ENCODE measurements at places on chromosomes 6 and 20. TPM values are rescaled to one million over a fixed set of nuclear protein-coding genes. Genes with fewer than 3 reads are reported as not detected.

The SLC12A5 gene
- total RNA-seq: 0.51 TPM

DNA sequence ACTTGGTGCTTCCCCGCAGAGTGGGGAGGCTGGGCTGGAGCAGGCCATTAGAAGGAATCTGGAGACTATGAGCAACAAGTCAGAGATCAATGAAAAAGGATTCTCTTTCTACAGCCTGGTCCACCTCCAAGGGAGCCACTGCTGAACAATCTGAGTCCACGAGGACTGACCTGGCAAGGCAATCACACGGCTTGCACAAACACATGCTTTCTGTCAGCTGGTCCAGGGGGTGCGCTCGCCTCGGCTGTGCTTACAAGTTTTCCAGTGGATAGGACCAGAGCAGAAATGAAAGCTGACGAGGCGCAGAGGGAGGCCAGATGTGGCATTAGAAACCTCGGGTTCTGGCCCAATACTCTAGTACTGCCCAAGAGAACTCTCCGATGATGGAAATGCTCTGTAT lies 18.1 kb downstream of the KCNK5 start:
- DNase-seq: no peak

The TTK gene
- 4.8 TPM for total RNA-seq

The COQ3 gene
- total RNA-seq: 5.5 TPM

GRCh38 chr6:17904491-17905120 lies 82.8 kb downstream of the KIF13A start:
- no peak for DNase-seq

DNA sequence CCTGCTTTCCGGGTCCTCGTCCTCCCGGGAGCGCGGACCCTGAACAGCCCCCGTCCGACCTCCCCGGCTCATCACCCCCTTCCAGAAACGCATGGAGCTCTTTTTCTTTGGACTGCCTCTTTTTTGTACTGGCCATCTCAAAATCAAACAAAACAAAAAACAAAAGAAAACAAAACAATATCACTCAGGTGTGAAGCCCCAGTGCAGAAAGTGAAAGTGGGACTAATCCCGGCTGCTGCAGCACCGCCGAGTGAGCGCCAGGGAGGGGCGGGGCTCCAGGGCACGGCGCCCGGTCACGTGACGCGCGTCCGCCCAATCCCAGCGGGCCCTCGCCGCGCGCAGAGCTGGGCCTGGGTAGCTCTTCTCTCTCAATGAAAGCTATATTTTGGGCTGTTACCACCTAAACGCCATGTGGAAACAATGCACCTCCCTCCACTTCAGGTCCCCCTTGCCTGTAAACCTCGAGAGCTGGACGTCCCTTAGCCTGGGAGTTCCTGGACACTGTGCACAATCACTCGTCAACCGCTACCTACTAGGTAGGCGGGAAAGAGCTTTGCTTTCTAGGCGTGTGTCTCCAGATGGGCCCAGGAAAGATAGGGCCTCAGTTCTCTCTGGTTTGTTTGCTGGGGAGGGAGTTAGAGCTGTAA lies 93.7 kb upstream of the PRDM1 start:
- peak; percentile 76 for DNase-seq

The C6orf120 gene
- 24.4 TPM for total RNA-seq

DNA sequence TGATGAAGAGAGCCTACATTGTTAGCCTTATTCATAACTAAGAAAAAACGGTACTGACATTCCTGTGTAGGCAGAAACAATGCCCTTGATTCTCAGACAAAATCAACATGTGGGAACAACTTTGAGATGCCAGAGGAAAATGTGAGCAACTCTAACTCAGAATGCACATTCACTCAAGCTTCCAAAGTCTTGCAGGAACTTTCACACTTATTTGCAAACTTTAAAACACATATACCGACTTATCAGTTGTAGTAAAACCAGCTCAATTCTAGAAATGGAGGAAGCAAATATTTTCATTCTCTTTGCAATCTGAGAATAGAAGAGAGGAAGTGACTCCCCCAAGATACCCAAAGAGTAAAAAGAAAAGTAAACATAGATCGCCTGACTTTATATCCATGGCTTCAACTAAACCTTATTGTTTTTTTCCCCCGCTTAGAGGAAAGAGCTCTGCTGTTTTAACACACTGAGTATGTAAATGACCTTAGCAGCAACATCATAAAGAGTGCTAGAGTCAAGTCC lies 117.6 kb downstream of the EPB41L2 start:
- no peak for DNase-seq

DNA sequence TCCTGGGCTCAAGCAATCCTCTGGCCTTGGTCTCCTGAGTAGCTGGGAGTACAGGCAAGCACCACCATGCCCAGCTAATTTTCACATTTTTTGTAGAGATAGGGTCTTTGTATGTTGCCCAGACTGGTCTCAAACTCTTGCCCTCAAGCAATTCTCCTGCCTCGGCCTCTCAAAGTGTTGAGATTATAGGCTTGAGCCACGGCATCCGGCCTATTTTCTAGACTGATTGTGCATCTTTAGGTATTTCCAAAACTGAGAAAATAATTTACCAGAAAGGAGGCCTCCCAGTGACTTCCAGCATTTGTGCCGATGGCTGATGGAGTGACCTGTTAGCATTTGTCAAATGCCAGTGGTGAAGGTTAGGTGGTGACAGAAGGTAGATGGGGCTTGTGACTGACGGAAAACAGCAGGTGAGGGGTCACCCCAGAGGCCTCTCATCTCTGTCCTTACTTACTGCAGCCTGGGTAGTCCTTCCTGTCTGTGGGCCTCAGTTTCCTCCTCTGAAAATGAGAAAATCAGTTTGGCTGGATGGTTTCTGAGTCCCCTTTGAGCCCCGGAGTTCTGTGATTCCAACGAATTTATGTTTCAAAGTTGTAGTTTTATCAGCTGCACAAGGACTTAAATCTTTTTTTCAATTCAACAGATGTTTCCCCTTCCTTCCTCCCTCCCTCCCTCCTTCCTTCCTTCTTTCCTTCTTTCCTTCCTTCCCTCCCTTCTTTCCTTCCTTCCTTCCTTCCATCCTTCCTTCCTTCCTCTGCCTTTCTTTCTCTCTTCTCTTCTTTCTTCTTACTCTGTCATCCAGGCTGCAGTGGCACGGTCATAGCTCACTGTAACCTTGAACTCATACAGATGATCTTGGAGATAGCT lies 53.5 kb downstream of the TGM2 start:
- DNase-seq: no peak

DNA sequence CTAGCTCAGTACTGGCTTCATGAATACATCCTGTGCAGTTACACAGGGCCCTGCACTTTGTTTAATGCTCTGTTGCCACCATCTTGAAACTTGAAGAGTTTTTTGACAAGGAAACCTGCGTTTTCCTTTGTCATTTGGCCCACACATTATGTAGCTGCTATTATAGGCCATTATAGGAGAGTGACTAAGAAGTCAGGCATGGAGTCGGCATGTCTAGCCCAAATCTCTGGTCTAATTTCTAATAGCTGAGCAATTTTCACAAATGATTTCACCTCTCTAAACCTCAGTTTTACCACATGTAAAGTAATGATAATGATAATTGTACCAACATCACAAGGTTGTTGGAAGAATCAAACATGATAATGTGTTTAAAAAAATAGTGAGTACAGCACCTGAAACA lies 67.1 kb upstream of the MYLIP start:
- no peak for DNase-seq

The PCK1 gene
- not detected for total RNA-seq

GRCh38 chr6:102015431-102015830 lies 621.9 kb downstream of the GRIK2 start:
- no peak for DNase-seq

The KCNQ2 gene
- not detected for total RNA-seq

The SGK1 gene
- 153 TPM for total RNA-seq

The PRSS35 gene
- not detected for total RNA-seq

The FAM83C gene
- not detected for total RNA-seq

The C6orf58 gene
- 0.26 TPM for total RNA-seq

The GRM1 gene
- 0.13 TPM for total RNA-seq

DNA sequence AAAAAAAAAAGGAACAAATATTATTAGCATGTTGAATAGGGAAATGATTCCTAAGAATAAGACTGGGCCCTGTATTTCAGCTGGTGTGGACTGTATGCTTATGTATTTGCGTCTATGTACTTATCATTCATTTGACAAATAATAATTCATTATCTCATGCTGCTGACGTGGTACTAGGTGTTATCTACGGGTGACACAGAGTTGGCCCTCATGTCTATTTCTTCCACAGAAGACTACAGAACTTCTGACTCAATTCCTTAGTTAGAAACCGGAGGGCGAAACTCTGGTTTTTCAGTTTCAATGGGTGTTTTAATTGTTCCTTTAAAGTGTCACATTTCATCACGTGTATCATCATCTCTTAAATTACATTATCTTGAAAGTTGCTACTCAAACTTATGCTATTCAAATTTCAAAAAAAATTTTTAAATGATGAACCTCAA lies 305.9 kb downstream of the CLIC5 start:
- DNase-seq: no peak

The SLC17A1 gene
- total RNA-seq: not detected

Measured in dermis microvascular lymphatic vessel endothelial cell (primary cell).